Stimulated activated CD4-positive, alpha-beta T cell treated with anti-CD3 and anti-CD28 coated beads, Interleukin-1b, Interleukin-23, amount 100 ng/mL, for 1 hour (primary cell): ENCODE measurements at places on chromosomes 7 and 10.

GRCh38 chr7:133358708-133359107 lies 105.8 kb downstream of the EXOC4 start:
- no peak for DNase-seq

DNA sequence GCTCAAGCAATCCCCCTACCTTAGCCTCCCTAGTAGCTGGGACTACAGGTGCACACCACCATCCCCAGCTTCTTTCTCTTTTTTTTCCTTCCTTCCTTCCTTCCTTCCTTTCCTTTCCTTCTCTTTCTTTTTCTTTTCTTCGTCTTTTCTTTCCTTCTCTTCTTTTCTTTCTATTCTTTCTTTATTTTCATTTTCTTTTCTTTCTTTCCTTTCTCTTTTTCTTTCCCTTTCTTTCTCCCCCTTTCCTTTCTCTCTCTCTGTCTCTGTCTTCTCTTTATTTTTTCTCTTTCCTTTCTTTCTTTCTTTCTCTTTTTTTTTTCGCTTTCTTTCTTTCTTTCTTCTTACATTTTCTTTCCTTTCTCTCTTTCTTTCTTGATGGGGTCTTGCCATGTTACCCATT lies 621.3 kb downstream of the GALNT17 start:
- DNase-seq, result no peak

- no peak for DNase-seq
These were observed 222.6 kb downstream of the EBF3 start for GRCh38 chr10:129741280-129741977.

- DNase-seq, result no peak
These were observed 94.7 kb downstream of the LARP4B start for GRCh38 chr10:836782-837181.

DNA sequence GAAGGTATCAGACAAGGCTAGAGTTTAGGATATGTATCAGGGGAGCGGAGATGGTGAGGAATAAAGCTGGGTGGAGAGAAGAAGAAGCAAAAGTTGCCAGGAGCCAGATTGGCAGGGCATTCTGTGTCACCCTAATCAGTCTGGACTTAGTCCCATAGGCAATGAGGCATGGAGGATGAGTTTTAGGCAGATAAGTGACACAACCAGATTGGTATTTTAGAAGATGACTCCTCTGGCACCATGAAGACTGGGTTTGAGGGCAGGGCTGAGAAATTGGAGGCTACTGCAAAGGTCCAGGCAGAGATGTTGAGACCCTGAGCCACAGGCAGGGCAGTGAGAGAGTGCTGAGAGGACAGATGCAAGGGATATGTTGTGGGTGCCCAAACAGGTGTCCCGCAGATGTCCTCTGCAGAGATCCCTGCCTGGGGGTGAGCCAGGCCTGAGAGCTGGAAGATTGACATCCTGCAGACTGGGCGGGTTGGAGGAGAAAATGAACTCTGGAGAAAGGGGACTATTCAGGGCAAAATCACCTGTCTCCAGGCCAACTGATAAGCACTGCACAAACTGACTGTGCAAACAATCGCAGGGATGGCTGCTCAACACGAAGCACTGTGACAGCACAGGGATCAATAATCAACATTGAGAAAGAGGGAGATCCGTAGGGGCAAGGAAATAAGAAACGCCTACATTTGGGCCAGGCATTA lies 11.9 kb upstream of the HABP2 start:
- DNase-seq, result no peak

- no peak for DNase-seq
These were observed 87.8 kb downstream of the SPDYE5 start for GRCh38 chr7:75579899-75580298.

GRCh38 chr7:141674702-141675101 lies 27.3 kb downstream of the DENND11 start:
- DNase-seq, result no peak

DNA sequence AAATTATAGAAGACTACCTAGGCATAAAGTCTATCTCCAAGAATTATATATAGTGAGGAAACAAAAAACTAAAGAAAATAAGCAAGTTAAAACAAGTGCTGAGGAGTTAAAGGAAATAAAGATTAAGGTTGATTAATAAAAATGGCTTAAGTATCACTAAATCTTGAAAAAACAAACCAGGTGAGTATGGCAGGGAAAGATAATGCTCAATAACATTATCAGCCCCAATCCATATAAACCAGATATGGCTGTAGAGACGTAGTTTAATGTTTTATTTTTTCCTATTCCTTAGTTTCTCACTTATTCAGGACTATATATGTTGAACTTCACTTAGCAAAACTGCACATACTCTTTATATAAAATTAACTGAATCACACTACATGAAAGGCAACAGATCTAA lies 4.4 kb downstream of the WASL start:
- no peak for DNase-seq

DNA sequence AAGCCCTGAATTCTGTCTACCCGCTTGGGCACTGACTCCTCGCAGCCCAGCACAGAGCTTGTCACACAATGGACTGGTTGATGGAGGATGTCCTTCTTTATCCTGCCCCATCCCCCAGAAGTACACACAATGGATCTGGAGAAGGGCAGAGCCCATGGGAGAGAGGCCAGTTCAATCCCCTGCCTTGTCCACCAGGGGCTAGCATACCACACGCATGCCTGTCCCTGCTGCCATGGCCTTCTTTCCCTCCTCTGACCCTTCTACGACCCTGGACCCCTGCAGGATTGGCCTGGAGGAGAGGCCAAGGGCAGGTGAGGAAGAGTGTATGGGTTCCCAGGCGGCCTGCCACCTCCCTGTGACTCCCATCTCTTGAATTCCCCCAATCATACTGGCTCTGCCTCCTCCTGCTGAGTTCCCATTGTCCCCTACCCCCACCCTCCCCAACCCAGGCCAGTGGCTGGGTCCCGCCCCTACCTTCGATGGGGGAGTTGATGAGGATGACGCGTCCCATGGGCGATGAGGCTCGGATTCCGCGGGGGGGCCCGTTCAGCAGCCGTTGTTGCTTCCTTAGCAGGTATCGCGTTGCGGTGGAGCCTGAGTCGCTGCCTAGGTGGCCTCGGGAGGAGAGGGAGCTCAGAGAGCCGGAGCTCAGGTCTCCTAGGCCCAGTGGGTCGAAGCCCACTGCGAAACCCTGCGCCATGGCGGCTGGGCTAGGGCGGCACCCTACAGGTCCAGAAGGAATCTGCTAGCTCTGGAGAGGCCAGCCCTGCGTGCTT lies 1.2 kb downstream of the PDZD7 start:
- no peak for DNase-seq

DNA sequence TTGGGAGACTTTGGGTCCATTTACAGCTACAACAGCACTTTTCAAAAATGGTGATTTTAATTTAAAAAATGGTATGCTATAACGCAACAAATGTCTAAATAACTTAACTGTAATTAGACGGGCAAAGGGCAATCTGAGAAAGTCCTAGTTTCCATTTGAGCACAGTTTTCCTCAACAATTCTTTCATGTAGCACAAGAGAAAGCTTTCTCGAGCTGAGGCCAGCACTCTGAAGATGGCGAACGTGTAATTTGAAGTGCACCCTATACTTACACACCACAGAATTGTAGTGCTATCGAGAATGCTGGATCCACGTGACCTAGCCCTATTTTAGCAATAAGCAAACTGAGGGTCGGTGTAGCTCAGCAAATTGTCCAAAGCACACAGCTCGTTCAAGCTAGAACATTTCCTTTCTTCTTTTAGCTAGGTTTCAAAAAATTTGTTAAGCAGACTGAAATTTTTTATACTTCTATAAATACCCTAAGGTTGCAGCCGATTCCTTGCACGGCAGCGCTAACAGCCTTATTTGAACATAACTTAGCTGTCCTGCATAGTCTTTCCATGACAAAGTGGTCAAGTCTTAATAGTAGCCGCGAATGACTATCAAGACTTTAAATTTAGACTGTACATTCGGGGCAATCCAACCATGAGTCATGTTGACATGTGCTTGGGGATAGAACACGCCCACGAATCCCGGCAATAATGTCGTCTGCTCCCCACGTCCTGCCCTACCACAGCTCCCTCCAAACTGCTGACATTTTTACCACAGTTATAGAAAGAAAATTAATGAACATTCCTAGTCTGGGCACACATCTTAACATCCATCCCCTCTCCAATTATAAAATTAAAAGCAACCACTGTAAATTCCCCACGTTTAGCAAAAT lies 10.0 kb downstream of the KLF6 start:
- DNase-seq, result no peak

DNA sequence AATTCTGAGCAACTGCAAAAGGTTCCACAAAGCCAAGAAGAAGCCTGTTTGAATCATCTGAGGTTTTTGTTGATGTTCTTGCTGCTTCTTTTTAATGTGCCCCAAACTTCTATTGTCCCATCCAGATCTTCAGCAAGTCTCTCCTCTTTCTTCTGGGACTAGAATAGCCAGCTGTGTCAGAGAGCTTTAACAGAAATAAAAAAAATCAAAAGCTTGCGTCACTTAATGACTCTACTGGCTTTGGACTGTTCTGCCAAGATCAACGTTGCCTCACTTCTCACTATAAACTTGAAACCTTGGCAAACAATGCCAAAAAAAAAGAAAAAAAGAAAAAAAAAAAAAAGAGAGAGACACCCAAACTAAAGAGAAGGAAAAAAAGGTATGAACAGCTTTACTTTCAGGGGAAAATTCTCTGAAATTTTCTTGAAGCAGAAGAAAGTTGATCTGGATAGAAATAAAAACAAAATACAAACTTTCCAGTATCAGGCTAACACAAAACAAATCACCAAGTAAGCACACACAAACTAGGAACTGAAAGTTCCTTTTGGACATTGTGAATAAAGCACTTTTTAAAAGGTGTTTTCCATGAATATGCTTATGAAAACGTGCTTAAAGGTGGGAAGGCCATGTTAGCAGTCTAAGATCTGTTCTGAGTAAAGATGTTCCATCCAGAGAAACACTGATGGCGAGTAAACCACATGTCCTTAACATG lies 14.8 kb downstream of the USP54 start:
- no peak for DNase-seq

DNA sequence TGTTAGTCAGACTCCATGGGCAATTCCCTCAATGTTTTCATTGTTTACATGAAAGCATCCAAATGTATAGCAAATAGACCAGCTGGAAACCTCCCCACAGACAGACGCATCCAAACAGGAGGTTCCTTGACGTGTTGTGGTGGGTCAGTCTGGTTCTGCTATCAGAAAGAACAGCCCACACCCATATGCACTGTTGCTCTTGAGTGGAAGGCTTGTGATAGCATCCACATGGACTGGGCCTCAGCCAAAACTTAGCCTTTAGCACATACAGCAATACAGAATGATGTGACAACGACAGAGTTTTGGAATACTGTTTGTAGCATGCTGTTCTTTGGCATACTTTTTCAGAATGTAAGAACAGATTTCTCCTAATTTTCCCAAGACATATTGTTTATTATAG lies 299.2 kb upstream of the ETV1 start:
- DNase-seq, result no peak

DNA sequence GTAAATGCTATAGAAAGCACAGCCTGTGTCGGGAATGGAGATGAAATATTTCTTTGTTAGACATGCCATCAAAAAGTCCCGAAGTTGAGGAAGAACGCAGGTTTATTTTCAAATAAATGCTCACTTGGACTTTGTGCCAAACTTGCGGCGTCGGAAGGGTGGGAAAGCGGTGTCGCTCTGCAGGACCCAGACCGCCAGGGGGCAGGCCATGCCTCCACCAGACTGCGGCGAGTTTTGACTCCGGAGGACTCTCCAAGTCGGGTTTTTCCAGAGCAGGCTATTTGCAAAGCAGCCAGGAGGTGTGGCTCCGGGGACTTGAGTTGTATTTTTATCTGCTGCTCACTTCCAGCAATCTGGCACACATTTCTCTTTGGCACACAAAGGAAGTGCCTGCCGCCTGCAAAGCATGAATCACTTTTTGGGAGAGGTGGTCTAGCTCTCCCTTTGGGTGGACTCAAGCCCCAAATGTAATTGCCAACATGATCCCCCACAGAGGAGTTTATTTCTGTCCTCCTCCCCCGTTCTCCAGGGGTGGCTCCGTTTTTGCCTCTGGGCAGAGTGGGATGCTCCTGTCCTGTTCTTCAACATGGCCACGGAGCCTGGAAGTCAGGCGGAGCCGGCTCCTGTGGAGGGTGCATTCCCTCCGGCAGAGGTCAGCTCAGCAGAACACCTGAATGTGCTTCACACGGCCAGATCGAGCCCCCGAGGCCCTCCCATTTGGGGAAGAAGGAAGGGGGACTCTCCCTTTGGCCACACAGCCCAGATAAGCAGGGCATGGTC lies 82.3 kb upstream of the GPR26 start:
- no peak for DNase-seq

GRCh38 chr7:95716357-95717122 lies 55.8 kb upstream of the DYNC1I1 start:
- no peak for DNase-seq

DNA sequence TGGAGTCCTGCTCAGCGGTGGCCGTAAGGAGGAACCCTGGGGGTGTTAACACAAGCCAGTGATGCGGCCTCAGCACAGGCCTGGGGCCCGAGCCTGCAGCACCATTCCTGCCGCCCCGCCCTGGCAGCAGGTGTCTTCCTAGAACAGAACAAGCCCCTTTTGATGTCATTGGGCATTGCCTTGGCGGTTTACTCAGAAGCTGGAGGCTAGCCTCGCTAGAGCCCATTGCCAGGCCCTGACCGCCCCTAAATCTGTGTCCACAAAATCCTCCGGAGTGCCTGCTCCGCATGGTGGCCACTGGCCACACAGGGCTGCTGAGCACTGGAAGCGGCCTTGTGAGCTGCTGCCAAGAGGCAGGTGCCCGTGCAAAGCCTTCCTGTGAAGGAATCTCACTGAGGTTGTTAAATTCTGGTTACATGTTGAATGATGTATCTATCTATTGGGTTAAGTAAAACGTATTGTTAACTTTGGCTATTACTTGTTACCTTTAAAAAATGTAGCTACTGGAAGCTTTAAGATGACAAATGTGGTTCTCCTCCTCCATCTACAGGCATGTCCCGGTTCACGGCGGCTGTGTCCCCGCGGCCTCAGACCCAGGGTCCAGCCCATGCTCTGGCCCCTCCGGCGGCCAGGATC lies 1.2 kb upstream of the INPP5A start:
- DNase-seq, result no peak

DNA sequence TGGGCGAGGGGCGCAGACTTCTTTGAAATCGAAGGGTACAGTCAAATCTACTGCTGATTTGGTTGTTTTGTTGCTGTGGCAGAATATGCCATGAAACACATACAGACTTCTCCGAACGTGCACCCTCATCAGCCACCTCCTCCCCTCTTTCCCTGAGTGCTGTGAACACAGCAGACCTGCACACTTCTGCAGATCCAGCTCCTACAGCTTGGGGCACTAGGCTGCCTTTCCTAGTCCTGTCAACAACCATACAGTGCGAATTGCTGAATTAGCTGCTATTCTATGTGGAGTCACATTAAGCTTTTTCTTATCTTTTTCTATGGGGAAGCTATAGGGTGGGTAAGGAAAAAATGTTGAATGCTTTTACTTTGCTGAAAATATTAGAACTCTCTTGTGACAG lies 57.5 kb downstream of the COL17A1 start:
- DNase-seq, result no peak

DNA sequence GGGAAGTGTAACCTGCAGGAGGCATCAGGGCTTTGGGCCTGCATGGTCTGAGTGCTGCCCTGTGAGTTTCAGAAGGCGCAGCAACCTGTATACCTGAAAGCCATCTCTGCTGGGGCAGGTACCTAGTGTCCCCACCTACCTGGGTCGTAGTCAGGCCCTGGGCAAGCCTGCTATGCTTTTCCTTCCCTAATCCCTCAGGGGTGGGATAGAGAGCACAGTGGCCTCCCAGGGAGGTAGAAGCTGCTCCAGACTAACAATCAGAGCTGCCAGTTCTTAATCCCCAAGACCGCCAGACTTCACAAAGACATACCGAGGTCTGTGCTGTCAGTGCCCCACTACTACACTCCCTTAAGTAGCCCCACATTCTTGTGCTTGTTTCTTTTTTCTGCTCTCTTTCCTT lies 52.0 kb downstream of the PTEN start:
- no peak for DNase-seq

GRCh38 chr7:31782411-31782991 lies 95.5 kb downstream of the PPP1R17 start:
- DNase-seq, result no peak
